ENCODE measurements at places on chromosomes 4 and X.

- DNase-seq, result no peak
These were observed 41.5 kb downstream of the STEEP1 start for GRCh38 chrX:119523664-119524184.

GRCh38 chr4:158824425-158825274, 55.8 kb downstream of the FNIP2 start:
- DNase-seq, result no peak

DNA sequence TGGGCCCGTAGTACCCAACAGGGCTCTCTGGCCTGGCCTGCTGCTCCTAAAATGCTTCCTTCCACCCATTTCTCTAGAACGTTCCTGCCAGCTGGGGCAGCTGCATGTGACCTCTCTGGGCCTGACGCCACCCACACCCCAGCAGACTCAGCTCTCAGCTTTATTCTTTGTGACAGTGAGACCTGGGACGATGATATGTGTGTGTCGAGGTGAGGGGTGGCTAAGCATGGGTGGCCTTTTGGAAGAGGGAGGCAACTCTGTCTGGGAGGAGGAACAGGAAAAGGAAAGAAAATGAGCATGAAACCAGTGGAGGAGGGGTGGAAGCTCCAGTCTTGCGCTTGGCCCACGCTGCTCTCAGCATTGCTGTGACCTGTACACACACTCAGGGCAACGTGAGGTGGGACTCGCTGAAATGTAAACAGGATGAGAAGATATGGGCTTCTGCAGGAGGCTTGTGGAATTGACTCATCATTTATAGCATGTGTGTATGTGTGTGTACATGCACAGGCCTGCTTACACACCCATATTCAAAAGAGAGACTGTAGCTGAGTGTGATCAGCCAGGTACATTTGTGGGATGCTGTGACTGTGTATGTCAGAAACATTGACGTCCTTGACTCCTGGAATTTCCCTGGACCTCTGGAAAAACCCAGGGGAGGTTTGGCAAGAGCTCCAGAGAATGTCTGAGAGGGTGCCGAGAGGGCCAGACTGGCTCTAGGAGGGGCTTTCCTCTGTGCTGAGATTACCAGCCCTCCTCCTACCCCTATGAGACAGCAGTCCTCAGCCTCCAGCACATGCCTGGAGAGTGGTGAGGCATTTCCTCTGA, 137.9 kb downstream of the PJA1 start:
- no peak for DNase-seq

GRCh38 chr4:13541720-13542576, 2.4 kb downstream of the NKX3-2 start:
- no peak for DNase-seq

Data from GOT3 (cell line).